Fibroblast of mammary gland (primary cell): ENCODE measurements at places on chromosomes 6 and 20.

- DNase-seq = peak; percentile 82
Measured at GRCh38 chr6:26327450-26328264, 37.3 kb upstream of the BTN3A2 start.

DNA sequence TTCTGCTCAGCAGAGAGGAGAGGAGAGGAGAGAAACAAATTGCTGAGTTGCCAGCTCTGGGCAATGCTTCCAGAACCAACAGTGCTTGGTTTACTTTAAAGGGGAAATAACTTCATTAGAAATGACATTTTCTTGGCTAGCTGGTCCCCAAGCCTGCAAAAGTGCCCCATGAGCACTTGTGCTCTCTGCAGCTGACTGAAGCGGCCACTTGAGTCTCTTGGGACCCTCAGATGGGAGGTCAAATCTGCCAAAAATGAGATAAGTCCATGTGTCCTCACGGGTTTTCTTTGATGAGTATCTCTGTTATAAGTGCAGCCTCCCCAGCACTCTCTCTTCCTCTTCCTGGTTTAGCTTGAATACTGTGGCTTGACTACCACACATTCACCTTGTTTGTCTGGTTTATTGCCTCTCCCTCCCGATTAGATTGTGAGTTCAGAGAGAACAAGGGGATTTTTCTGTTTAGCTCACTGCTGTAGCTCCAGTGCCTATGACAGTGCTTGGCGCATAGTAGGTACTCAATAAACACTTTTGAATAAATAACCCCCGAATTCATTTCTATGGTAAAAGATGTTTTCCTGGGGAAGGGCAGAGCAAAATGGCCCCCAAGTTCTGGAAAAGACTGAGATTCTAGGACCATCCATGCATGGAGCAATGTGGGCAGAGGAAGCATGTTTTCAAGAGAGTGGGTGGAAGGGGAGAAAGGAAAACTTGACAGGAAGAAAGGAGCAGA lies 7.0 kb upstream of the RIN2 start:
- no peak for DNase-seq

DNA sequence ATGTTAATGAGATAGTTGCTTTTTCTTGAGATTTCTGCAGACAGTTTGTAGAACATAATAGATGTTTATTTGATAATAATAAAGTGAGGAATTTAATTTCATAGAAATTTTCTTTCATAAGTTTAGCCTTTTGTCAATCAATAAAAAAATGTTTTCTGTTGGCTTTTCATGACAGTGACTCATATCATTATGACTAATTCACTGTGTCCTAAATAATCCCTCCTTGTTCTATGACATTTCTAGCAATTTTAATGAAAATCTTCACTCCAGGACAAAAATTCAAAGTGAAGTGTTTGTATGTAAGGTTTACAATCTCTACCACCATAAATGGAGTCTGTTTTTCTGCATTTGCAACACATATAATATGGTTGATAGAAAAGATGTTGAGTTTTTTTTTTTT lies 109.9 kb downstream of the UTRN start:
- peak; percentile 45 for DNase-seq

GRCh38 chr6:168157272-168158212 lies 78.5 kb upstream of the FRMD1 start:
- peak; percentile 76 for DNase-seq

GRCh38 chr6:119280668-119281067 lies 68.9 kb downstream of the MAN1A1 start:
- peak; percentile 27 for DNase-seq

DNA sequence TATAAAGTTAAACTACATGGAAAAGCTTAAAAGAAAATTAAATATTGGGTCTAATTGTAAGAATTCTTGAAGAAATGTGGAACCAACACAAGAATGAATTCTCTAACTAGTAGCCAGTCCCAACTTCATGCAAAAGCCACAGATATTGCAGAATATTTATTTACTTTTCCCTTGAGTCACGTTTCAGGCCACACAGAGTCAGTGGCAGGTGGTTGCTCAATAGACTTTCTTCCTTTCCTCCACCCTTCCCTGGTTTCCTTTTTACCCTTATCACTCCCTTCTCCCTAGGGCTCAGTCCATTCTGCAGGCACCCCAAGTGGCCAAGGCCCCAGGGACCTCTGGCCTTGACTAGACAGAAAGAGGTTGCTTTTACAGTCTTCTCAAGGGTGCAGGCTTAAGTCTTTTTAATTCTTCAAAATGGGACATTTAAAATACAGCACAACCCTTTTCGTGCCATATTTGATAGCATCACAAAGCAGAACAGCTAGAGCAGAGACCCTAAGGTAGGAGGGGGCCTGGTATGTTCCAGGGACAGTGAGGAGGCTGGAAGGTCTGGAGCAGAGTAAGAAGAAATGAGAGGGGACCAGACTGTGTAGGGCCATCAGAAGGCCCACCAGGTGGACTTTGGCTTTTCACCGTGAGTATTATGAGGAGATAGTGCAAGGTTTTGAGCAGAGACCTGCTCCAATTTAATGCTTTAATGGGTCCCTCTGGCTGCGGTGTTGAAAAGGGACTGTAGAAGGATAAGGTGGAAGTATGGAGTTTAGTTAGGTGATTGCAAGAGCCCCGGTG lies 65.0 kb downstream of the HDDC2 start:
- DNase-seq = peak; percentile 51

- no peak for DNase-seq
Measured at GRCh38 chr6:34523441-34524206, 32.5 kb downstream of the SPDEF start.

DNA sequence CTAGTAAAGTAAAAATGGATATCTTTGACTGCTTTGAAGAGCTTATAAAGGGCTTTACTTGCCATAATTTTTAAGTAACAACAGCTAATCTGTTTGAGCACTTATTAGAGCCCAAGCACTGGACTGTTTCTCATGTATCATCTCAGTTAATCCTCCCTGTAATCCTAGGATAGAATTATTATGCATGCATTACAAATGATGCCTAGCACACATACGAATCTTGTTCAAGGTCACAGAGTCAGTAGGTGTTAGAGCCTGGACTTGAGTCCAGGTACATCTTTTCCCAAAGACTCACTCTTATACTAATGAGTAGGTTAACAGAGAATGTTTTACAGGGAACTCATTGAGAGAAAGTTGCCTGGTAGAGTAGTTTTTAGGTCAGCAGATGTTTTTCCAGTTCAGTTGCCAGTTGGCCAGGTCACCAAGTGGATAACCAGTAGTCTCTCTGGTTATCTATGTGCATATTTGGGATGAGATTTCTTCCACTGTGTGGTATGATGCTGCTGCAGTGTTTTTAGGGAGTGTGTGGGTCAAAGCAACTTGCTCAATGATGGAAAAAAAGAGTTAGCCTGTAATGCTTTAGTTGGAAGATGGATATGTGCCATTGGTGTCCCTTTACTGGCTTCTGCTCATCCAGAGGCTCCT lies 32.3 kb upstream of the LAMA4 start:
- DNase-seq = no peak

GRCh38 chr6:163667372-163668060 lies 253.0 kb downstream of the QKI start:
- DNase-seq = peak; percentile 72

- peak; percentile 63 for DNase-seq
Measured at GRCh38 chr6:3377536-3378397, 79.1 kb downstream of the SLC22A23 start.

DNA sequence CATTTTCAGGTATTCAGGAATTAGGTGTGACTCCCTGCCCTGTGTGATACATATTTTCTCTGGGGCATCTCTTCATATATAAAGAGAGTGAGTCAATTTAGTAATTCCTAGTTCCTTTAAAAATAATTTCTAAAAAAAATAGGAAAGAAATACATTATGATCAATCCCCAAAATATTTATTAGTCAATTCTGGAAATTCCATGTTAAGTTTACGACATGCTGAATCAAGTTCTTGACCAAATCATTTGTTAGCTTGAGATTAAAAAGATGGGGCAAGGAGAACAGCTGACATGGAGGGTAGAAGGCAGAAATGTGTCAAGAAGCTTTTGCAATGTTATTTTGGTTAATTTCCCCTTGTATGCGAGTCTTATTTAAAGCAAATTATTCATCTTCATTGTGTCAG lies 22.7 kb upstream of the PRDM1 start:
- DNase-seq = peak; percentile 62

DNA sequence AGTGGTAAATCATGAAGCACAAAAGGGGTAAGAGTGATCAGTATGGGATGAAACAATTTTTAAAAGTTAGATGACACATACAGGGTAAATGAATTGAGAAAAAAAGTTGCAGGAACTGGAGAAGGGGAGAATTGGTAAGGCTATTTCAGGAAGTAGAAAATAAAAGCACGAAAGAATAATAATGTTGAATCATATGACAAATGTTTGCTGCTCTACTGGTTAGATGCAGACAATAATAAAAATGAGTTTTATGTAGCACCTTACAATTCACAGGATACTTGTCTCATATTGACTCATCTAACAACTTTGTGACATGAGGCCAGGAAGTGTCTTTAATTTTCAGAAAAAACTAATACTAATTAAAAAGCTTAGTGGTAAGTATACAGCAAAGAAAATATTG lies 566.5 kb upstream of the MARCKS start:
- DNase-seq = no peak

GRCh38 chr6:139919107-139920026 lies 544.9 kb upstream of the CITED2 start:
- DNase-seq = no peak

DNA sequence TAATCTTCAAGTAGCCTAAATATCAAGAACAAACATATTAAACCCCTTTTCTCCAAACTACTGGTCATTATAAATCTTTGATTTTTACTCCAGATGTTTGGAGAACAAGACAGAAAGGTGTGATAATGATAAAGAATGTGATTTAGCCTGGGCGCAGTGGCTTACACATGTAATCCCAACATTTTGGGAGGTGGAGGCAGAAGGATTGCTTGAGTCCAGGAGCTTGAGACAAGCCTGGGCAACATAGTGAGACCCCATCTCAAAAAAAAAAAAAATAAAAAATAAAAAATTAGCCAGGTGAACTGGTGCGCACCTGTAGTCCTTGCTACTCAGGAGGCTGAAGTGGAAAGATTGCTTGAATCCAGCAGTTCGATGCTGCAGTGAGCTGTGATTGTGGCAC lies 35.1 kb upstream of the FUCA2 start:
- DNase-seq = no peak

DNA sequence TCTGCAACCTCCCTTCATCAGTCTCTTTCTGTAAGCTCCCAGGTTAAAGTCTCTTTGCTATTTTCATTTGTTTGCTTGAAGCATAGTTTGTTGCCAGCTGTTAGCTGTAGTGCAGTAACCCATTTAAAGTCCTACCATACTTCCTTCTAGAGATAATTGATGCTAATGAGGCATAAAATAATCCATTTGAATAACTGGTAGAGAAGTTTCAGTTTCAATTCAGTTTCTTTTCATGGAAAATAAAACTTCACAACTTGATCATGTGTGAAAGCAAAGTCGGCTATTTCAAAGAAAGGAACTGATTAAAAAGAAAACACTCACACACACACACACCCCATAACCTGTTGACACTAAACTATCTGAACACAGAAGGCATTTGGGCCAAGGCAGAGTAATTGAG lies 68.5 kb upstream of the TENT5A start:
- no peak for DNase-seq

GRCh38 chr6:76264468-76264867 lies 192.0 kb upstream of the IMPG1 start:
- no peak for DNase-seq

GRCh38 chr6:45979311-45979710 lies 36.3 kb downstream of the CLIC5 start:
- no peak for DNase-seq

DNA sequence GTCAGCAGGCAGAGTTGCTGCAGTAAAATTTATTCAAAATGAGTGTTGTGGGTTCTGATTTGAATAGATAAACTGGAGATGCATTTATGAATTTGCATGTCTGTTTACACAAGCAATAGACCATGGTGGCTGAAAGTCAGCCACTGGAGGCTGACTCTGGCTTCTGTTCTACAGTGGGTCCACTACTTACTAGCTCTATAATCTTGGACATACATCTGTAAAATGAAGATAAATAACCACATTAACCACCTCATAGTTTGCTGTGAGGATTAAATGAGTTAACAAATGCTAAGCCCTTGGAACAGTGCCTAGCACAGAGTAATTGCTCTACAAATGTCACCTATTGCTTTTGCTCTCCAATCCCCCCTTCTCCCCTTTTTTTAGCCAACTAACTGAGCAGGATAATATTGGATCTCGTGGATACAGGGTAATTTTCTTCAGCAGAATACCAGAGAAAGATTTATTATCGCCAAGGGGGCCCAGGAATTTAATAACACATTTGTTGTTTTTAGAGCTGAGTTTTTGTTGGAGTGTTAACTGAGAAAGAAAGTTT lies 1.4 kb upstream of the PM20D2 start:
- DNase-seq = no peak

DNA sequence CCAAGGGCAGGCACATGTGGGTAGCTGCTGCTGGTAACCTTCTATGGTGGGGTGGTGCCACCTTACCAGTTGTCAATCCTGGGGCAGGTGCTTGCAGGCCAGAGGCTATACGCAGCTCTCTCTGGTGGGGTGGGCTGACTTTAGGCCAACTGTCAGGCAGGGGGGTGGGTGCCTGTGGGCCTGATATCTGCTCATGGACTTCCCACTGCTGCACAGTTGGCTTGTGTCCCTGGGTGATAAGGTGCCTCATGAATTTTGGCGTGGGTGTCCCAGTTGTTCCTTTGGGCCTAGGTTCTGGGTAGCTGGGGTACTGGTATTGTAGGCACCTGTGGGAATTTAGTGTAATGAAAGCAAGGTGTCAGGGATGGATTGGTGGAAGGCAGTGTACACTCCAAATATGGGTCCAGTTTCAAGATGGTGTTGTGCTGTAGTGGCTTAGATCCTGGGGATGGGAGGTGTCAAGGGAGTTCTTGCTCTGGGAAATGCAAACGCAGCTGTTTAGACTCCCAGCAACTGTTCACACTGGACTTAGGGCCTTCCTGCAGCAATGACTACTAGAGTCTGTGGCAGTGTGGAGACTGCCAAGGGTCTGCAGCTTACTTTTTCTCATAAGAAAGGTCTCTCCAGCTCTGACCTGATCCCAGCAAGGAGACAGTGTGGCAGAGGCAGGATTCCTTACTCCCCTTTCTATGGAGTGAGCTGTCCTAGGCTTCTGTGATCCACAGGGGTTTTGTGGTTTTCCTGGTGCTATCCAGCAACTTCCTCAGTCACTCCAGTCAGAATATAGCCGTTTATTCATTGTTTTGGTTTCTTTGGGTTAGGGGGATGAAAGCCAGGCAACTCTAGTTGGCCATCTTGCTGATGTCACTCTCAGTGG lies 128.2 kb downstream of the CRYBG1 start:
- DNase-seq = peak; percentile 45

GRCh38 chr6:111971181-111971841 lies 82.6 kb upstream of the CCN6 start:
- DNase-seq = no peak

DNA sequence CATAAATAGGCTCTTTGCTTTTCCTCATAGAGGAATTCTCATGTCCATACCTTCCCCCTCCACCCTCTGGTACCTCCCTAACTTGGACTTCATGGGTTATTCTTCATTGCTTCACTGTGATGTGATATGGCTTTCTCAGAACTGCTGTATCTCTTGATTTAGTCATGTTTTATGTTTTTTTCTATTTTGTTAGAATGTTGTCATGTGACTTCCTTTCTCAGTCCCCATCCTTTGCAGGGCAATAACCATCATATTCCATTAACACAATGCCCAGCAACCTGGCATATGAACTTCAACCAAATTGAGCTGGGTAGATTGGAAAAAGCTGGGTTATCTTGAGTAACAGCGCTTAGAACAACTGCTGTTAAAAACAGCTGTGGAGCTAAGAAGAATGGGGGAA lies 190.9 kb upstream of the PRSS16 start:
- DNase-seq = no peak

- no peak for DNase-seq
Measured at GRCh38 chr6:35300848-35301247, 3.2 kb downstream of the DEF6 start.

GRCh38 chr6:104431096-104431495 lies 428.6 kb downstream of the HACE1 start:
- DNase-seq = no peak
